ENCODE measurements at places on chromosomes 6 and 20.

- no peak for DNase-seq
Measured at GRCh38 chr20:57790176-57790575, 80.4 kb upstream of the PMEPA1 start.

DNA sequence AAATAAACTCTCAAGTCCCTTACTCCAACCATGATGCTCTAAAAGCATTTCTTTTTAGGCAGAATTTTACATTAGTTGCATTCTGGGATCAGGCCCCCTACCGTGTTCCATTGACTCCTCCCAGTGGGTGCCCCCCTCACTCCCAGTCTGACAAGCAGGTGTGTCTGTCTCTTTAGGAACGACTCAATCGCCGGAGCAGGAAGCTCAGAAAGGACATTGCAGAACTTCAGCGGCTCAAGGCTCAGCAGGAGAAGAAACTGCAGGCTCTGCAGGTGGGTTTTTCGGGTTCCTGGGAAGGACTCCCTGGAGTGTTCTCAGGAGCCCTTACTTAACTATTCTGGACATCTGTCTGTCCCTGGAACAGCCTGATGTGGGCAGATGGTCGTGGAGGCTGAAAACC lies 9.9 kb downstream of the TRIM40 start:
- DNase-seq: no peak

- no peak for DNase-seq
Measured at GRCh38 chr6:101605874-101606273, 212.4 kb downstream of the GRIK2 start.

GRCh38 chr20:38986663-38987062 lies 24.5 kb downstream of the DHX35 start:
- DNase-seq: no peak

GRCh38 chr6:25934156-25934555 lies 3.7 kb upstream of the SLC17A2 start:
- no peak for DNase-seq
